ENCODE measurements at places on chromosomes 7 and 10.

DNA sequence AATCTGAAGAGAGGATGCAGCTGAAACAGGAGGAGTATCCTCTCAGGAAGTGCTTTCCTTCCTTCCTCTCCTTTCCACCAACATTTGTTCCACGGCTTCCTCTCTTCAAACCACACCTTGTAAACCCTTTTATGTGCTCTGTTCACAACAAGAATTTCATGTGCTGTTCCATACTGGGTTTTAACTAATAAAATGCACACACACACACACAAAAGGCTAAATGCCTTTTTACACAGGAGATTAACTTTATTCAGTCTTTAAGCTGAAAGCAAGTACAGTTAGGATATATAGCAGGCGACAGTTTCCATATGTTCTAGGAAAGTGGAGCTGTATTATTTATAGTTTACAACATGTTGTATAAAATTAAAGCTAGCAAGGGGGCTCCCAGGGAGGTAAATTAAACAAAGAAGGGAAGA is 106.7 kb downstream of the REEP3 start:
- no peak for DNase-seq

- no peak for DNase-seq
Observed at GRCh38 chr10:113345826-113346624, 206.8 kb upstream of the HABP2 start.

DNA sequence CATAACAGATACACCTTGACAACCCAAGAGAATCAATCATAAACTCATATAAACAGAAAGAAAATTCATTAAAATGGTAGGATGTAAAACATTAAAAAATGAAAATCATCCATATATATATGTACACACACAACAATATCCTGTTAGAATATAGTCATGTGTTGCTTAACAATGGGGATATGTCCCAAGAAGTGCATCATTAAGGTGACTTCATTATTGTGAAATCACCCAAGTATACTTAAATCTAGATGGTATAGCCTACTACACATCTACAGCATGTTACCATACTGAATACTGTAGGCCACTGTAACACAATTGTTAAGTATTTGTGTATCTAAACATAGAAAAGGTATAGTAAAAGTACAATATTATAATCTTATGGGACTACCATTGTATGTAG is 115.8 kb upstream of the TMEM168 start:
- DNase-seq, result no peak

- DNase-seq, result no peak
Observed at GRCh38 chr10:62422068-62422590, 48.0 kb downstream of the ZNF365 start.

DNA sequence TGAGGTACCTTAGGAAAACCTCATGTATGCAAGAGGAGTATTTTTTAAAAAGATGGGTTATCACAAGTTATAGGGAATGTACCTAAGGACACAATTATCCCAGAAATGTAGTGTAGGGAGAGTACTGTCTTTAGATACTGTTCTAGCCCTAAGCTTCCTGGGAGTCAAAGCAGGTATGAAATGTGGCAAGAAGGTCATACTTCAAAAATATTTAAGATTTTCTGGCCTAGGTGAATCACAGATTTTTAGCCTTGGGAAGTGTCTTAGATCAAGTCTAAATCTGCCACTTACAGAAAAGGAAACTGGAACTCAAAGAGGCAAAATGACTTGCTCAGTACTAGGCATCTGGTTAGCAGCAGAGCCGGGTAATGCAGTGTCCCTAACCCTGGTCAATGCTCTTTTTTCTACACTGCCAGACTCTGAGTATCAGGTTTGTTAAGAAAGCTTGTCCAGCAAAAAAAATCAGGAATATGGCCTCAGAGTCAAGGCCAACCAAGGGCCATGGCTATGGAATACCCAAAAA is 13.9 kb downstream of the PIK3AP1 start:
- no peak for DNase-seq

DNA sequence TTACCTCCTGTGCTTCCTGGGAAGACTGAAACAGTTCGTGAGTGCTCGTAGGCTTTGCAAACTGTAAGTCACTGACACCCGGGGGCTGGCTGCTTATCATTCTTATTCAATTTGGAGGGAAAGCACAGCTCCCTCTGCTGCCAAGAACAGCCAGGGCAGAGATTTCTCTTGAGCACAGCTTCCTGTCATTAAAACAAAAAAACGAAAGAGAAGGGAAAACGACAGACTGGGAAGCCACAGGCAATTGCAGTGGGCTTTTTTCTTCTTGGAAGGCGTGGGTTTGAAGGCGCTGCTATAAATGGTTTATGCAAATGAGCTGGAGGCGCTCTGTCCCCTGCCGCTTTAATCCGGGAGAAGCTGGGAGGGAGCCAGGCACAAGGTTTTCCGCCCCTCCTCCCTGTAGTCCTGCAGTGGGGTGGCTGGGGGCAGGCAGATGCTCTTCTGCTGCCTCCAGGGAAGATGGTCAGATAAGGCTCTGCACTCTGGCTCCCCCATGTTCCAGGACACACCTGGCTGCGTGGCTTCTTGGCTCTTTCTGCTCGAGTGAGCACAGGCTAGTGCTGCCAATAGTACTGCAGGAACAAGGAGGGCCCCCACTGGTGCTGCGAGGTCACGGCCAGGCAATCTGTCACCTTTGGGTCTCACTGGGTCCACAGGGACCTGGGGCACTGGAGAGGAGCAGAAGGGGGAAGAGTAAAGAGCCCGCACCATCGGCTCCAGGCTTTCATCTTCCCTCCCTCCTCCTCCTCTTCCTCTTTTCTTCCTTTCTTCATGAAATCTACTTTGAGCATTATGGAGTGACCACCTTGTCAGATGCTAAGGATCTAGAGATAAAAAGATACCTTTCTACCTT is 49.5 kb downstream of the NEURL1 start:
- DNase-seq, result no peak

DNA sequence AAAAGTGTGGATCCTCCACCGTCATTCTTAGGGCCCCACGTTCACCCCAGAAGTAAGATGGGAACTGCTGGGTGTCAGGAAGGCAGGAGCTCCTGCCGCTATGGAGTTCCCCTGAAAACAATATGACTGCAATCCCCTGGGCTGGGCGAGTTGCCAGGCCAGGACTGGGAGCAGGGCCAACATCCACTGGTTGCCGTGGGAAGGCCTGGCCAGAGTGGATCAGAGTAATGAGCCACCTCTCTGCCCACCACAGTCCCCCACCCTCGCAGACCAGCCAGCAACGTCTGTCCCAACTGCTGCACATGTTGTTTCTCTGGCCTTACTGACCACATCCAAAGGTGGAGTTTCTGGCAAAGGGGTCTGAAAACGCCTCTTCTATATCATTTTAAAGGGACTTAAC is 86.6 kb downstream of the STRA8 start:
- DNase-seq, result no peak

GRCh38 chr10:132131581-132132420 is 54.9 kb upstream of the DPYSL4 start:
- no peak for DNase-seq

DNA sequence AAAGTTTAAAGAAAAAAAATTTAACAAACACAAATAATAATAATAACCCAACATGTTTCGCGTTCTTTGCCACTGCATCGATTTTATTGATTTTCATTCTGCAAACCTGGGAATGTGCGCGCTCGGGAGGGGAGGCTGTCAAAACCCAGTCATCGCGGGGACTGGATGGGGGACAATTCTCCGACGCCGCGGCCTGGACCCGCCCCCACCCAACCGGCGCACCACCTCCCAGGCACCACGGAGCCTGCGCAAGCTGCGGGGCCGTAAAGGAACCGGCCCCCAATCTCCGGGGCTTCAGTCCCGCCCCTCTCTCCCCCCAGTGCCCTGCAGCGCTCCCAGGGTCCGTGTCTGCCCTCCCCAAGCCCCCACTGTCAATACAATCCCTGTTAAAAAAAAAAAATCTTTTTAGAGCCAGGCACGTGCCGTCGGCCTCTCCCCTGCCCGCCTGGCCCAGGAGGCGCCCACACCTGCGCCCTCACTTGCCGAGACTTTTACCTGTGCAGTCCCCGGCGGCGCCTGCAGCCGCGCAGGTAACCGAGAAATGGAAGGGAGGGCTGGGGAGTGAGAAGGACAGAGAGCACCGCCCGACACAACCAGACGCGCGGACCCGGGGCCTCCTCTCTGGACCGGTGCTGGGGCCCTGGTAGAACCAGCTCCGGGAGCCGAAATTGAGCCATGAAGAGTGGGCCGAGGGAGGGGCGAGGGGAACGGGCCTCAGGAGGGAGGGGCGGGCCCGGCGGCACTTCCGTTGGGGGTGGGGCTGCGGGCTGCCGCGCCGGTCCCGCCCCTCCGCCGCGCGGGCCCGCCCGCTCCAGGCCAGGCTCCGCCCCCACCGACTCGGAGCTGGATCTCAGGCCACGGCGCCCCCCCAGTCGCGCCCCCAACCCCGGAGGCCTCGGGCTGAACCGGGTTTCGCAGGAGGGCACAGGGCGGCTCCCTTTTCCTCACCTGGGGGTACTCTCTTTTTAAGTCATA is 7.6 kb upstream of the ZNF503 start:
- DNase-seq, result no peak

GRCh38 chr7:432933-433332 is 86.7 kb downstream of the PDGFA start:
- no peak for DNase-seq

DNA sequence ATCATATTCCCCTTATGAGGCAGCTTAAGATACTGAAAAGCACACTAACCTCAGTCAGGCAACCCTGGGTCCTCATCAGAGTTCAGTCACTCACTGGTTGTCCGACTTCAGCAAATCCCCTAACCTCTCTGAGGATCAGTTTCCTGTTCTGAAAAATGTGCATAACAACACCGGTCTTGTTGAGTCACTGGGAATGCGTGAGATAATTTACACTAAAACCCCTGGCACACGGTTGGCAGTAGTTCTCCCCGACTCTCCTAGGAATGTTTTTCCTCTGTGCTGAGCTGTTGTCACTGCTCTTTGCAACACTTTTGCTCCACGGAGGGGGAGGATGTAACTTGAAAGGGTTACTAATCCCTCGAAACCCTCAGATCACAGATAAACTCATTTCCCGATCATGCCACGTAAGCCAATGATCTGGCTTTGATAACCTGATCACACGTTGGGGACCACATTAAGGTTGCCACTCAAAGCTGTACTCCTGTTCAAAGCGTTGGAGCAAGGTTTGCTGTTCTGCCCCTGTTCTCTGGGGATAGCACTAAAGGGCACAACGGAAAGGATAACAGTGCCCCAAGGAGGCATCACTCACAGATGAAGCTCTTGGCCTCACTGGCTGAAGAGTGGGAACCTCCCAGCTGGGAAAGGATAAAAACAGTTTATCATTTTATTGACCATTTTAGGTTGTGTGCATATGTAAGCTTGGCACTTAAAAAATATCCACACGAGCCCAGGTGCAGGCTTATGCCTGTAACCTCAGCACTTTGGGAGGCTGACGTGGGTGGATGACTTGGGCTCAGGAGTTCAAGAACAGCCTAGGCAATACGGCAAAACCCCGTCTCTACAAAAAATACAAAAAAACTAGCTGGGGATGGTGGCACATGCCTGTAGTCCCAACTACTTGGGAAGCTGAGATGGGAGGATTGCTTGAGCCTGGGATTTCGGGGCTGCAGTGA is 5.0 kb upstream of the RBM17 start:
- DNase-seq, result peak; percentile 31

GRCh38 chr7:153090209-153090608 is 330.7 kb downstream of the ACTR3B start:
- no peak for DNase-seq

GRCh38 chr7:73906874-73907273 is 45.9 kb downstream of the TMEM270 start:
- DNase-seq, result no peak

DNA sequence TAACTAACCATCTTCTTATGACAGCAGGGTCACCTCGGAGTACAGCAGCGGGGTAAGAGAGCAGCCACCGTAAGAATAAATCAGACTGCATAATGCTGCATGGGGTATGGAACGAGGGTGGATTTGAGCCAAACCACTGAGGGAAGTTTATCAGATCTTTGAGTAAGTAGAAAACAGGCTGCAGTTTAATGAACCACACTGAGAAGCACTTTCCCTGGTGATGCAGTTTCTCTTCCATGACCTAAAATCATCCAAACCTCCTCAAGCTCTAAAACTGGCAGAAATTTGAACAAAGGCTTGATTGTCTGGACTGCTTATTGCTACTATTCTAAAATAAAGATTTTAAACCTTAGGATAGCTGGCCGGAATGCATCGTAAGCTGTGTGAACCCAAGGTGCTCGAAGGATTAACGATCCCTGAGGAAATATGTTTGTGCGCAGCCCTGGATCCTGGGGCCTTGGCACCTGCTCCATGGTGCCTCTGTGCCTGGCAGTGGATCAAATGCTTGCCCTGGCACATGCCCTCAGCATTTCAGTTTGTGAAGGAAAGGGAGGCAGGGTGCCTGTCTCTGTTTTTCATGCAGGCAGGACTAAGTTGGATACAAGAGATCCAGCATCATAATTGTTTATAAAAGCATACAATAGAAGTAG is 322.7 kb downstream of the LHFPL3 start:
- no peak for DNase-seq

- DNase-seq, result no peak
Observed at GRCh38 chr10:107424628-107425027, 260.1 kb upstream of the SORCS1 start.

GRCh38 chr10:97532935-97533671 is 34.4 kb downstream of the UBTD1 start:
- DNase-seq, result no peak
